Activated T-helper 1 cell treated with anti-CD3 and anti-CD28 coated beads, Interleukin-12 subunit alpha, Interleukin-12 subunit beta, Interleukin-2, Interleukin-4 antibody, amounts not matched to agents 30 ng/mL and 10 ng/mL and 1 ng/mL, durations not matched to agents 14 hours and 24 hours and 36 hours (primary cell): ENCODE measurements at places on chromosomes 6 and 20. TPM values are rescaled to one million over a fixed set of nuclear protein-coding genes. Genes with fewer than 3 reads are reported as not detected.
A peak's percentile ranks its signal among the peaks of the same experiment; 100 is the strongest.

Gene BACH2
- 68.1 and 71.2 TPM in 2 replicates for total RNA-seq

Gene BCAS1
- total RNA-seq: not detected in 2 replicates

Gene NPBWR2
- total RNA-seq: not detected in 2 replicates

Gene DEFB125
- total RNA-seq: not detected in 2 replicates

Gene CSTF1
- total RNA-seq: 55.2 and 60.9 TPM in 2 replicates

Gene SEL1L2
- total RNA-seq: not detected in 2 replicates

- no peak overlapping the region for H3K27ac ChIP-seq
- no peaks in the 10 kb centered on the region for H3K27me3 ChIP-seq
These were observed 32.1 kb downstream of the SMLR1 start for GRCh38 chr6:130859161-130859867.

DNA sequence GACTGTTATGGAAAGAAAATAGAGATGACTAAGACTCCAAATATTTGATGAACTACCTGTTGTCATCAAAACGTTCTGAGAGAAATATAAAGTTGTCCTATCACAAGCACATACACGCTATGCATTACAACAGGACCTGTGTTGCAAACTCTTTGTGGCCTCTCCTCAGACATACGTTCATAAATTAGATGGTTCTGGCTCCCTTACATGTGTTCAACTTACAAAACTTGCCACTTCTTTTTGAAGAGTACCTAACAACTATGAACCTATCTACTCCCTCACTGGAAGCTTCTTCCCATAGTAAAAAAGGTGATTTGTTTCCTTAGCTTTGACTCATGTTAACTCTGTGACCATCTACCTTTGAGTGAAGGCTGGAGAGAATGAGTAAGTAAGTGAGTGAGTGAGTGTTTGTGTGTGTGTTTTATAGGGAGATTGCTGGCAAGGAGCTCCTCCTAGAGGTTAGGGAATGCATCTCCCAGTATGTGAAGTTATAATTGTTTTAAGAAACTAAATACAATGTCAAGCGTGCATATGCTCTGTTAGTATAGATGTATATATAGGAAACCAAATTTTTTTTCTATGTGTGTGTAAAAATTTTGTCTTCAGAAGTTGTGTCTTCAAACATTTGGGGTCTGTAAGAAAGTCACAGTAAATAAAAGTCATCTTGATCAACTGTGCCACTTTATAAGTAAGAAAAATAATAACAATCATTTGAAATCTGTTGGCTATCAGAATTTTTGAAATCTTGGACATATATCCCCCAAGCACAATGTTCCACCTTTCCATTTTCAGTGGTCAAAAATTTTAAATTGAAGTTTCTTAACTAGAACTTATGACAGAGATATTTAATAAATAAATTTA lies 1211.1 kb upstream of the GJE1 start:
- no peaks in the 10 kb centered on the region for H3K27me3 ChIP-seq
- H3K4me3 ChIP-seq: no peak overlapping the region
- no peak overlapping the region for H3K27ac ChIP-seq
- H3K36me3 ChIP-seq: no peaks in the 10 kb centered on the region
- DNase-seq: no peak

DNA sequence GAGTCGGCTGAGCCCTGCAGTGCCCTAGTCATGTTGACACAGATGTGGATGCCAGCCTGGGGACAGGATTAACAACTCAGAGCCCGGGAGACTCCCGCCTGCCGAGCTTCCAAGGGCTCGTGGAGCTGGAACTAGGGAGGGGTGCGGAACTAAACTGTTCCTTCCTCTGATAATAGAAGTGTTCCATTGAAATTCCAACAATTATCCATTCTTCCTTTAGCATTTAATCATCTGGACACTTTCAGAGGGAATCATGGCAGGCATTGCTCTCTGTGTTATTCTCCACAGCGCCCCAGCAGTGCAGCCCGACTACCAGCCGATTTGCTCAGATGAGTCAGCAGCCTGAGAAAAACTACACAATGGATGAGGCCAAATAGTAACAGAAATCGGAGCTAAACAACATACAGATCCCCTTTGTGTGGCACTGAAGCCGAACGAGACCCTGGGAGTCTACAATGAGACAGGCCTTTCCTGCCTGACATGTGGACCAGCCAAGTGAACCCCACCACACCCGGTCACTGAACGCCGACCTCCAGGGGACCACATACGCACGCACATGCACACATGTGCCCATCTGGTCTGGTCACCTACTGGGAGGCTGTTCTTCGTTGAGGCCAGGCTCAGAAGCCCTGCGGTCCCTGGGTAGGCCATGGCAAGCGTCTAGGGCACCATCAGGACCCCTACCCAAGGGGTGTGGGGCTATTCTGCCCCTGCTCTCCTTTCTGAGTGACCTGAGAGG lies 238.4 kb upstream of the AFDN start:
- DNase-seq: no peak
- no peaks in the 10 kb centered on the region for H3K36me3 ChIP-seq
- no peak overlapping the region for H3K4me3 ChIP-seq
- H3K27me3 ChIP-seq: peaks cover 16% of the 10 kb centered on the region

GRCh38 chr20:6735942-6736845 lies 31.3 kb upstream of the BMP2 start:
- no peak overlapping the region for H3K27ac ChIP-seq
- H3K27me3 ChIP-seq: no peaks in the 10 kb centered on the region
- no peak overlapping the region for H3K4me3 ChIP-seq
- H3K36me3 ChIP-seq: no peaks in the 10 kb centered on the region

GRCh38 chr6:151209071-151209831 lies 30.5 kb upstream of the AKAP12 start:
- H3K27me3 ChIP-seq: peaks cover 5% of the 10 kb centered on the region
- no peaks in the 10 kb centered on the region for H3K4me1 ChIP-seq
- no peak overlapping the region for H3K27ac ChIP-seq

GRCh38 chr6:163776196-163776905 lies 361.8 kb downstream of the QKI start:
- no peaks in the 10 kb centered on the region for H3K36me3 ChIP-seq
- no peak for DNase-seq
- H3K27ac ChIP-seq: no peak overlapping the region
- H3K4me1 ChIP-seq: no peaks in the 10 kb centered on the region

GRCh38 chr6:57242505-57242904 lies 20.4 kb upstream of the RAB23 start:
- DNase-seq: no peak
- H3K27me3 ChIP-seq: peaks cover 5% of the 10 kb centered on the region
- H3K4me1 ChIP-seq: no peaks in the 10 kb centered on the region
- H3K36me3 ChIP-seq: no peaks in the 10 kb centered on the region
- H3K4me3 ChIP-seq: no peak overlapping the region
- H3K27ac ChIP-seq: no peak overlapping the region

- H3K27me3 ChIP-seq: no peaks in the 10 kb centered on the region
- H3K27ac ChIP-seq: no peak overlapping the region
- H3K4me3 ChIP-seq: no peak overlapping the region
- H3K4me1 ChIP-seq: no peaks in the 10 kb centered on the region
- H3K36me3 ChIP-seq: no peaks in the 10 kb centered on the region
These were observed 670.6 kb downstream of the GRIK2 start for GRCh38 chr6:102064142-102064541.

DNA sequence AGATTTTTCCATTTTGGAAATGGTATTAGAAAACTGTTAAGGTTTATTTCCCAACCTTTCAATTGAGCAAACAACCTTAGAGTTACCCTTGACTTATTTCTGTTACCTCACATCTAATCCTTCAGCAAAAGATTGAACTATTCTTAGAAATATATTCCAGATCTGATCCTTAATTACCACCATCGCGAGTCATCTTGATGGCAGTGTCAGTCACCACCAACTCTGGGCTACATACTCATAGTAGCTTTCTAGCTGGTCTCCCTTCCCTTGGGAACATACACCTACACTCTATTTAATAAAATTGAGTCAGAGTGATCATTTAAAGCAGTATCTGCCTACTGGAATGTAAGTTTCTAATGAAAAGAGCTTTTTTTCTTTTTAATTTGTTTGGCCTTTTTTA lies 308.2 kb downstream of the EYS start:
- H3K4me1 ChIP-seq: no peaks in the 10 kb centered on the region
- DNase-seq: no peak
- no peak overlapping the region for H3K27ac ChIP-seq
- no peaks in the 10 kb centered on the region for H3K36me3 ChIP-seq
- no peak overlapping the region for H3K4me3 ChIP-seq

DNA sequence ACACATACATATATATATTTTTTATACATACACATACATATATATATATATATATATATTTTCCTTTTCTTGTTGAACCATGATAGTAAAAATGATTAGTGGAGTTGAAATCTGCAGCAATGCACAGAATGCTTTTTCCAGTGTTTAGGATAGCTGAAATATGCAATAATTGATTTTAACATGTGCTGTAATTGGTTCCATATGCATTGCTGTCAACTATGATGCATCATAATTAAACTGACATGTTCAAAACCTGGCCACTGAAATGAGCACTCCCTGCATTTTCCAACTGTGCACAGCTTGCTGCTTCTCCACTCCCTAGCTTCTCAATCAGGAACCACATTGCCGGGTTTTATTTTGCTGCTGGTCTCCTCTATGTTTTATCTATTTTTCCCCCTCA lies 358.3 kb downstream of the PAX1 start:
- H3K27me3 ChIP-seq: no peaks in the 10 kb centered on the region
- no peaks in the 10 kb centered on the region for H3K4me1 ChIP-seq
- no peak for DNase-seq
- no peak overlapping the region for H3K4me3 ChIP-seq

- no peak overlapping the region for H3K27ac ChIP-seq
- H3K4me1 ChIP-seq: no peaks in the 10 kb centered on the region
- DNase-seq: no peak
- H3K36me3 ChIP-seq: peaks cover 13% of the 10 kb centered on the region
- no peak overlapping the region for H3K4me3 ChIP-seq
These were observed 31.2 kb downstream of the ESF1 start for GRCh38 chr20:13753436-13754036.

- H3K27me3 ChIP-seq: peaks cover 5% of the 10 kb centered on the region
- H3K27ac ChIP-seq: peak overlapping the region; percentile 13
- H3K4me1 ChIP-seq: no peaks in the 10 kb centered on the region
These were observed 287.2 kb downstream of the QKI start for GRCh38 chr6:163701762-163702161.

- no peak overlapping the region for H3K4me3 ChIP-seq
- no peak for DNase-seq
- H3K27me3 ChIP-seq: peaks cover 8% of the 10 kb centered on the region
- H3K27ac ChIP-seq: no peak overlapping the region
- no peaks in the 10 kb centered on the region for H3K4me1 ChIP-seq
- H3K36me3 ChIP-seq: no peaks in the 10 kb centered on the region
These were observed 106.8 kb upstream of the NUP153 start for GRCh38 chr6:17813542-17813941.

- H3K27ac ChIP-seq: no peak overlapping the region
- H3K4me3 ChIP-seq: peak overlapping the region; percentile 30
- peaks cover 52% of the 10 kb centered on the region for H3K27me3 ChIP-seq
These were observed 10.2 kb downstream of the DLL1 start for GRCh38 chr6:170280689-170281045.

DNA sequence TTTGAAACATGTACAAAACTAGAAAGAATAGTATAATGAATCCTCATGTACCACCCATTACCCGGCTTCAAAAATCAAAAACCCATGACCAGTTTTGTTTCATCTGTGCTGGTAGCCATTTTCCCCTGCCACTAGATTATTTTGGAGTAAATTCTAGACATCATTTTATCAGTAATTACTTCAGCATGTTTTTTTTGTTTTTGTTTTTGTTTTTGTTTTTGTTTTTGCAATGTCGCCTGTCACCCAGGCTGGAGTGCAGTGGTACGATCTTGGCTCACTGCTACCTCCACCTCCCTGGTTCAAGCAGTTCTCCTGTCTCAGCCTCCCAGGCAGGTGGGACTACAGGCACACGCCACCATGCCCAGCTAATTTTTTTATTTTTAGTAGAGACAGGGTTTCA lies 8.0 kb upstream of the PKIG start:
- H3K36me3 ChIP-seq: peaks cover 2% of the 10 kb centered on the region
- H3K27ac ChIP-seq: no peak overlapping the region
- H3K4me3 ChIP-seq: no peak overlapping the region

DNA sequence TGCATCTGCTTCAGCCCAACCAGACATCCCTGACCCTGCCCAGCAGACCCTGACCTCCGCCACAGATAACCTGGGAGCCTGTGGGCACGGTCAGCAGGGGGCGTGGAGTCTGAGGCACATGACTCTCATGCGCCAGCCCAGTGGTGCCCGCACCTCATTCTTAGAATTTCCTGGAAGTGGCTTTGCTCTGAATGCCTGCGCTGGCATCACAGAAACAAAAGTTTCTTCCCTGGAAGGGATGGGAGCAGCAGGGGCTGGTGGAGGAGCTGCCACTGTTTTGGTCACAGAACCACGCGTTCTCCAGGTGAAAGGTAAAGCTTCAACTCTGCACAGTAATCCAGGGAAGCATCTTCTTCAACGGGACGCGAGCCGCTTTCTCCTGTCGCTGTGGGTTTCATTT lies 67.9 kb upstream of the DUSP22 start:
- H3K4me1 ChIP-seq: peaks cover 82% of the 10 kb centered on the region
- H3K27me3 ChIP-seq: no peaks in the 10 kb centered on the region
- peak overlapping the region; percentile 96 for H3K27ac ChIP-seq
- DNase-seq: no peak

DNA sequence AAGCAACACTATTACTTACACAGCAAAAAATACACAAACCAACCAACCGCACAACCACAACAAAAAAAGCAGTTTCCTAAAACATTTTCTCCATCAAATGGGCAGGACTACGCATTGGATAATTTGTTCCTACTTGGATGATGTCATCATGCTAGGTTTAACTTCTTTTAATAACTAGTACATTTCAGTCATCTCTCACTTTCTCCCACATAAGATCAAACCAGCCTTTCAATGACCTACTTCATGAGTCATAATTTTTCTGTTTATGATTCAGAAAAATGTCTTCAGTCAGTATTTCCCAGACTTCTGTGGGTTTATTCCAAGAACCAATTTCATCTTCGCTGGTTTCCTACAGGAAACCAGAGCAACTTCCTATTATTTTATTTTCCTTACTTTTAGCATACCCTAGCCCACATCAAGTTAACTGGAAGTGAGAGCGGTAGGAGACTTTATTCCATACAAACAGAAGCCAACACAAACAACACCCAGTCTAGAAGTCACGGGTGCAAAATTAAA lies 134.2 kb downstream of the GMDS start:
- peaks cover 2% of the 10 kb centered on the region for H3K27me3 ChIP-seq
- DNase-seq: no peak
- H3K36me3 ChIP-seq: peaks cover 23% of the 10 kb centered on the region
- peak overlapping the region; percentile 90 for H3K27ac ChIP-seq
- peaks cover 50% of the 10 kb centered on the region for H3K4me1 ChIP-seq

DNA sequence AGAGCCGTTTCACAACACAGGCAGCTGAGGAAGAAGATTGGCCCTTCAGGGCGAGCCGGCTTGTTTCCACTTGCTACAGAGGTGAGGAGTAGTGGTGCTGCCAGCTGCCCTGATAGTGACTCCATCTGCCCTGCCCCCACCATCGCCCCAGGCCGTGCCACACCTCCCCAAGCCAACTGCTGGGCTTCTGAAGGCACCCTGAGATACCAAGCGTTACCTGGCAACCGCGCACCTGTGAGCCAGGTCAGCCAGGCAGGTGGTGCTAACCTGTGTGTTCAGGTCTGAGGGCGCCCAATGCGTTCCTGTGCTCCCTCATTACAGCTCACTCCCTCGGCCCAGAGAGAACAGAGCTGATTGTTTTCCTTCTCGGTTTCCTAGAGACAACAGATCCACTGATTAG lies 299.1 kb upstream of the ID4 start:
- H3K36me3 ChIP-seq: no peaks in the 10 kb centered on the region
- no peaks in the 10 kb centered on the region for H3K27me3 ChIP-seq

- H3K27me3 ChIP-seq: no peaks in the 10 kb centered on the region
- H3K27ac ChIP-seq: peak overlapping the region; percentile 86
- peaks cover 28% of the 10 kb centered on the region for H3K36me3 ChIP-seq
- H3K4me3 ChIP-seq: no peak overlapping the region
- peaks cover 69% of the 10 kb centered on the region for H3K4me1 ChIP-seq
These were observed 35.2 kb downstream of the HIVEP1 start for GRCh38 chr6:12047304-12047703.
